Transverse colon (tissue), 4 donors: ENCODE measurements at places on chromosomes 1 and 21. TPM values are rescaled to one million over a fixed set of nuclear protein-coding genes. Genes with fewer than 3 reads are reported as not detected.

Gene NBPF15
- total RNA-seq: 11.5 TPM

Gene RHD
- not detected for total RNA-seq

Gene DYNLT4
- not detected for total RNA-seq

Gene VN1R5
- total RNA-seq: not detected

- DNase-seq: peak; percentile 97
Observed at GRCh38 chr1:37479255-37480124, 5.1 kb downstream of the ZC3H12A start.

GRCh38 chr1:41380979-41381691, 19.9 kb downstream of the FOXO6 start:
- DNase-seq: no peak

- peak; percentile 73 for DNase-seq
Observed at GRCh38 chr1:204941421-204942338, 71.0 kb downstream of the NFASC start.

DNA sequence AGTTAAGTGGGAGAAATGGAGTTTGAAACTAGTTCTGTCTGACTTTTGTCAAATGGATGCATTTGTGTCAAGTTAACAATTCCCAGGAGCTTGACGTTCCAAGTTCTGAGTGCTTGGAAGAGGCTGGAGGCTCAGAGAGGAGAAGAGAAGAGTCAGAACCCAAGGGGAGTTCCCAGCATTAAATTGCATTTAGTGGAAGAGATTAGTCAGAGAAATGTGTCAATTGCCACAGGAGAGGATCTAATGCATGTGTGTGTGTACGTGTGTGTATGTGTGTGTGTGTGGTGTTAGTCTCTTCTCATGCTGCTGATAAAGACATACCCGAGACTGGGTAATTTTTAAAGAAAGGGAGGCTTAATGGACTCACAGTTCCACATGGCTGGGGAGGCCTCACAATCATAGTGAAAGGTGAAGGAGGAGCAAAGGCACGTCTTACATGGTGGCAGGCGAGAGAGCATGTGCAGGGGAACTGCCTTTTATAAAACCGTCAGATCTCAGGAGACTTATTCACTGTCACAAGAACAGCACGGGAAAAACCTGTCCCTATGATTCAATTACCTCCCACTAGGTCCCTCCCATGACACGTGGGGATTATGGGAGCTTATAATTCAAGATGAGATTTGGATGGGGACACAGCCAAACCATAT, 101.5 kb upstream of the TMEM51 start:
- DNase-seq: no peak

DNA sequence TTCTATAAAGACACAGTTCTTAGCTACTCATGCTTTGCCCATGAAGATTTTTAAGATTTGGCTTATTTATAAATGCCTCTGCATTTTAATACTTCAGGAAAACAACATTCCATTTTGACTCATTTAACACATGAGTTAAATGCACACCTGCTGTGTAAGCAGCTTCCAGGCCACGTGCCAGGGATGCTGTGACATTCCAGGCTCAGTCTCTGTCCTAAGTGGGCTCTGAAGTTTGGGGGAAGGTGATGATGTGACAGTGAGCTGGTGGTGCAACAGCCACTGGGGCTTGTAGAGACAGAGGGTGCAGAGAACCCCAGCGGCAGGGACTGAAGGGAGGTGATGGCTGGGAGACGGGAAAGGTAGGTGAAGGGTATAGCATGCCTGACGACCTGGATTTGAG, 40.7 kb downstream of the HHAT start:
- no peak for DNase-seq

DNA sequence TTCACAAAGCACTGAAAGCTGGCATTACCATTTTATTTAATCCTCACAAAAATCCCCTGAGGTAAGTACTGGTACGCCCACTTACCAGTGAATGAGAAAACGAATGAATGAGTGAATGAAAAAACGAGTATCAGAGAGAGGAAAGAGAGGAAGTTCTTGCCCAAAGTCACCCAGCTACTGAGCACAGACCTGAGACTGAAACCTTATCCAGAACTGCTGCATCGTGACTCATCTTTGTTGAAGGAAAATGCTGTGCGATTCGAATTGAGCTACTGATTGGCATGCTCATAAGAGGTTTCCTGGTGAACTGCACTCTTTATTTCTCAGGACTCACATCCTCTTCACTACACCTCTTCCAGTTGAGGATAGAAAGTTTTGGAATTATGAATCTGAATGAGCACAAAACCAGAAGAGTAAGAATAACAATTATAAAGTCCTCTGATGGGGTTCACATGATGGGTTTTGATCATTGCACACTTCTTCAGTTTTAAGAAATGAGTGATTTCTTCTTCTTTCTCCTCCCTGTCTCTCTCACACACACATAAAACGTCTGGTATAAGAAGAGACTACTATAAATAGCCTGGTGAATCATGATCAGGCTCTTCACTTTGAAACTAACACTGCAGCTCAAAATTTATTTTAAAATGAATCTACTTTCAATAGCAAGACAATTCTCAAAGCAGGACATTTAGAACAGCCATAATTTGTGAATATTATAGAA, 32.1 kb downstream of the IL12RB2 start:
- DNase-seq: no peak

- no peak for DNase-seq
Observed at GRCh38 chr21:37077403-37077802, 4.3 kb downstream of the TTC3 start.

- DNase-seq: no peak
Observed at GRCh38 chr1:168567568-168567967, 8.8 kb upstream of the XCL1 start.

DNA sequence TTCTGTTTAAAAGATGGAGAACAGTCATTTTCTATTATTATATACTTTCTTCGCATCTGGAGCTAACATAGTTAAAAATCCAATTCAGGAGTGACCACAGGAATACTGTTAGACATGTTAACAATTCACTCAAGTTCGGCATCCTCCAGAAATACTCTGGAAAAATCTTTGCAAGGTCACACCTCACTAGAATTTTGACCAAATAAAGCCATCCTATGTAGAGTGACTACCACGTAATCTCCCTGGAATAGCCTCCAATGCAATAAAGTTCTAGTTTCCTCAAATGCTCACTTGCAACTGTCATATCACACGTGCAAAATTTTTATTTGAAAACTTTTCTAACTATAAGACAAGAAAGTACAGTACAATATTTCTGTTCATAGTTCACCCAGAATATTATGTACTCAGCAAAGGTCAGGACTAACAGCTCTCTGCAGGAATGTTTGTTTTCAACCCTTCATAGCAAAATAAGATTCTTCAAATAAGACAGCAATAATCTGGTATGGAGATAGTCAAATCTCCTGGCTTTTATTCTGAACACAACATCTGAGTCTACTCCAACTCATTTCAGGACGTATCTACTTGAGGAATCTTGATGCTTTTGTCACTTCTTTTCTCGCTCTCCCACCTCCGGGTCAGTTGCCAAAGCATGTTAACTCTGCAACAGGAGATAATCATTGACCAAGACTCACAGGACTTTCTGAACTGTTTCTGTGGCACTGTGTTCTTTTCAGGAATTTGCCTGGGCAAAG, 82.6 kb downstream of the GDAP2 start:
- no peak for DNase-seq

DNA sequence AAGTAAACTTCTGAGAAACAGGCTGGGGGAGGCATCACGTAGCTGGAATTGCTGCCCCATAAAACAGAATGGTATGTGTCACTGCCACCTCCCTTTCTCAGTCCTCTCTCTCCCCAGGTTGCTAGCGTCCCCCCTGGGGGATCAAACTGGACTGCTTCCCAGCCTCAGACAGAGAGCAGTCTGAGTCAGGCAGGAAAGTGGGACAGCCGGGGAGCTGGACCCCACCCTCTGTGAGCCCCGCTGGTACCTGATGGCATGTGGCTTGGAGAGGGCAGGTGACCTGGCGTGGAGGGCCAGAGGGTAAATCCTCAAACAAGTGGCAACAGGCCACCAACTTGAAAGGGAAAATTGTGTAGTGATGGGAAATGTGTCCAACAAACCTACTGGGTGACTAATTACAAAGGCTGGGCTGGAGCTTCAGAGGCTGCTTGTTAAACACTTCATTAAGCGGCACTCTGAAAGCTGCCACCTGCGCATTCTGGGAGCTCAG, 1.0 kb upstream of the SFN start:
- DNase-seq: no peak

DNA sequence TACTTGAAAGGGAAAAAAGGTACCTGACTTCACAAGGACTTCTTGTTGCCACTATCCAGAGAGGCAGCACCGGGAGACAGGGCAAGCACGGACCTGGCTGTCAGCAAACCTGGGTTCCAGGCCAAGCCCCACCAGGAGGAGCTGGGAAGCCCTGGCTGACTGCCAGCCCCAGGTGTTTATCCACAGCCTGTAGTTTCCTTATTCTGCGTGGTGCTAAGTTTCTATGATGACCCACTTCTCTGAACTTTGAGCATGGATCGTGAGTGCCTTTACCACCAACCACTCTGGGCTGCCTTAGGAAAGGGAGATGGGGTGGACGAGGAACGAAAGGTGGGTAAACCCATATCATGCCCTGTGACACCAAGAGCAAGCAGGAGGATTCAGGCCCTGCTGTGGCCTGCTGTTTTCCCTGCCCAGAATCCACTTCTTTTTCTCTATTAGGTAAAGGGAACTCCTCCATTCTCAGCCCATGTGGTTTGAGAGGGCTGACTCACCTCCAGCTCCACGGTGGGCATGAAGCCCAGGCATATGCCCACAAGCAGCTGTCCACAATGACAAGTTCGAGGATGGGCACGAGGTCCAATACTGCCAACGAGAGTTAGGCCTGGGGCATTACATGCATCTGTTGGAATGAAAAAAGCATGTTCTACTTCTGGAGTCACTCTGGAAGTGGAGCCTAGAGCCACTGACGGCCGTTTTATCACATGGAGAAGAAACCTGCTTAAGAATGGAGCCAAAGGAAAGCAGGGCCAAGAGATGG, 20.3 kb downstream of the TSPAN2 start:
- peak; percentile 50 for DNase-seq

GRCh38 chr1:228650946-228651345, 84.3 kb upstream of the RHOU start:
- no peak for DNase-seq

GRCh38 chr1:14529475-14529874, 69.0 kb upstream of the KAZN start:
- no peak for DNase-seq

DNA sequence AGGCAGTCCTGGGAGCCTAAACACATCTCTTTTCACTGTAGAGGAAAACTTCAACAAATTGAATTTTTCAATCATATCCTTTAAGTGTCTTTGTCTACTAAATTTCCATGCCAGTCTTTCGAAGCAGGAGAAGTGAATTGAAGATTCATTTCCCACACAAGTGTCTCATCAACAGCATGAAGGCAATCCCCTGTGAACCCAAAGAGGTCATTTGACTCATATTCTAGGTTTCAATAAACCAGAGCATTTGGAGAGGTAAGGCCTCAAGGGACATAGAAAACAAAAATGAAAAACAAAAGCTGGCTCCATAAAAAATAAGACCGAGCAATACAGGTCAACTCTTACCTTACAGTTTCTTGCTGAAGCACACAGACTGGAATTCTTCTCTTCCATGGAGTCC, 94.1 kb upstream of the ATP1B1 start:
- no peak for DNase-seq

DNA sequence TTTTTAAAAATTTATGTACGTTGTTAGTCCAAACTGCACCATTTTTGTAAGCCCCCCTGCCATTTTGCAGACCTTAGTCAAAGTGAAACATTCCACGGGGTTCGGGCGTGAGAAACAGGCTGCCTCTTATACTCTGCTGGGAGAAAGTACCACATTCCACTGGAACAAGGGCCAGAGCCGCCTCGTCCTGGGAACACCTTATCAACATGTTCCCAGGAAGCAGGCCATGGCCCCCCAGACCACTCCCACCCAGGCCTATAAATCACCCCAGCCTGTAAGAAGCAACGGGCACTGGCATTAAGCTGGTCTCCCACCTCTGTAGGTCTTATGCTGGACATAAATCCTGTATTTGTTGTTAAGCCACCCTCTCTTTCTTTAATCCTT, 854 bp upstream of the ZRANB2 start:
- DNase-seq: no peak

GRCh38 chr1:14869187-14869586, 270.7 kb downstream of the KAZN start:
- DNase-seq: no peak

DNA sequence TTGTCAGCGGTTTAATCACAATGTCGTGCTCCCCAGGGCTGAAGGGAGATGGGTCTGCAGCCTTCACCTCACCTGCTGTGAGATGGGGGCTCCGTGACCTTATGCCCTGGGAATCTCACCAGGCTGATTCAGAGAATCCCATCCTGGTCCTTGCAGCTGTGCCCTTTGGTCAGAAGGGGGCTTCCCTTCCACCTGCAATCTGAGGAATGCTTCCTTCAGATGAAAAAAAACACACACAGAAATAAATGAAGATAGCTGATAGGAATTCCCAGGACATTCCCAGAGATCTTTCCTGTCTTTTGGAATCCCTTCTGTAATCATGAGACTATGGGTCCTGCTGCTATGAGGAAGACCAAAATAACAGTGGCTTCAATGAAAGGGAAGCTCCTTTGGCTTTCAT, 127.0 kb upstream of the VAMP3 start:
- DNase-seq: no peak

GRCh38 chr1:91092503-91092902, 70.7 kb upstream of the ZNF644 start:
- no peak for DNase-seq

DNA sequence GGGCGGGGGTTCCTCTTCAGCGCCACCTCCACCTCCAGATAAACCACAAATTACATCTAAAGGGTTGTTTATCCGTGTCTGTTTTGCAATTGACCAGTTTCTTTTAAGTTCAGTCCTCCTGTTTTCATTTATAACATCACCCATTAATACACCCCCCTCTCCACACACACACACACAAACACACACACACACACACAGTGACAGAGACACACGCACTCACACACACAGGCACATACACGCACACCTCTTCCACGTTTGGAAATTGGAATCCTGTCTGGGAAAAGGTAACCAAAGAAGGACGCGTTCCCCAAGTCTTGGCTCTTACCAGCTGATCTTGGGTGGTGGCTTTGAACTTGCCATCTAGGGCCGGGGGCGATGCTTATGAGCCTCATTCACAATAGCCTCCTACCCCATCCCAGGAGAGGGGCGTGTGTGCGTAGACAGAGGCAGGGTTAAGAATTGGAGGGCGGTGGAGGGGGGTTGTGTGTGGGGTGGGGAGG, 442 bp upstream of the CSMD2 start:
- no peak for DNase-seq

DNA sequence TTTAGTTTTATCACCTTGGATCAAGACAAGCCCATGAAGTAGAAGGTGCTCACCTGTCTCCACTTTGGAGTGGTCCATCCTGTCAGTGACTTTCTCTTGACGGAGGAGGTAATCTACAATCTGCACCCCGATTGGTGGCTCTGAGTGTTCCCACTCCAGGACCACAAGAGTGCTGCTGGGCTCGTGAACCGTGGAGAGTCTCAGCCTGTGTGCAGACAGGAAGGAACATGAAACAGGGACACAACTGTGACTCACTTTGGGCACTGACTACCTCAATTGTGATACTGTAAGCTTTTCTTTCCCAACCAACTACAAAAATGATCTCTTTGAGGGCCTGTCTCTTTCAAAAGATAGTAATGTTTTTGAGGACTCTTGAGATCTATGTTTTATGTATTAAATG, 280.2 kb downstream of the ASTN1 start:
- no peak for DNase-seq

- peak; percentile 92 for DNase-seq
Observed at GRCh38 chr1:3453891-3454810, at the start of gene ARHGEF16. TSS of gene ARHGEF16 (plus strand) at chr1:3454665. CDS start at chr1:3463085, 8,420 bp downstream.
